Stimulated activated naive CD4-positive, alpha-beta T cell (primary cell): ENCODE measurements at places on chromosomes 3 and 15.
A peak's percentile ranks its signal among the peaks of the same experiment; 100 is the strongest.

- DNase-seq: no peak
Observed at GRCh38 chr15:98146031-98146820, 185.7 kb downstream of the ARRDC4 start.

DNA sequence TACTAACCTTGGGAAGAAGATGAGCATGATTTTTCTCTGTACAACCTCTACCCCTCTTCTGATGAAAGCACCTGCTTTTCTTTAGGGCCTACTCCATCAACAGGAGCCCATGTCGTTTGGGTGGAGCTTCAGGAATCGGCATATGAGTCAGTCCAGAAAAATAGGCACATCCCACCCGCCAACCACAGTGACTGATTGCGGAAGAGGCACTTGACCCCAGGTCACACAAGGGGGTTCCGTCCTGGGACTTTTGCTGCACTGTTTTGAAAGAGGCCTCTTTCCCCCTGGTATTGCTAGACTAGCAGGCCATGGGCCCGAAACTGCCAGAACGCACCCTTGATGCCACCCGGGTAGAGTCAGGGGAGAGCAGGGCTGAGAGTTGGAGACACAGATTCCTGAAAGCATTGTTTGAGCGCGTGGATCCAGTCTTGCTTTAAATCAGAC lies 19.3 kb upstream of the NRROS start:
- DNase-seq: no peak

DNA sequence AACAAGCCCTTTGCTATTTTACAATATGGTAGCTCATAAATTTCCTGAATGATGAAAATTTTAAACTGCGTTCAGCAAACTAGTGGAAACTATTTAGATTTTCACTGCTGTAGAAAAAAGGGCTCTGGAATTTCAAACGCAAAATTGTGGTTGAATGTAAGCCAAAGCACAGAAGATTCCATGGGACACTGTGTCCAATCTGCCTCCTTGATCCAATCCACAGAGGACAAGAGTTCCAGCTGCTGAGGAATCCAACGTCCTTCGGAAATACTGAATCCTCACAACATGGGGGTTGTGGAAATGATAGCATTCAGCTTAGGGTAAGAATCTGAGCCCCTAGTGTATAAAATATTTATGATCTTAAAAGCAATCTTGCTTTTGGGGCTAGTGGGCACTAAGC lies 161.0 kb downstream of the PLD1 start:
- DNase-seq: no peak

- DNase-seq: no peak
Observed at GRCh38 chr3:5644773-5645670, 457.5 kb downstream of the EDEM1 start.

GRCh38 chr3:122406198-122406597 lies 9.7 kb downstream of the WDR5B start:
- DNase-seq: no peak

GRCh38 chr3:48472673-48472922 lies 26.1 kb downstream of the ATRIP start:
- no peak for DNase-seq

- DNase-seq: no peak
Observed at GRCh38 chr3:124291008-124291407, 299.1 kb upstream of the ROPN1 start.

DNA sequence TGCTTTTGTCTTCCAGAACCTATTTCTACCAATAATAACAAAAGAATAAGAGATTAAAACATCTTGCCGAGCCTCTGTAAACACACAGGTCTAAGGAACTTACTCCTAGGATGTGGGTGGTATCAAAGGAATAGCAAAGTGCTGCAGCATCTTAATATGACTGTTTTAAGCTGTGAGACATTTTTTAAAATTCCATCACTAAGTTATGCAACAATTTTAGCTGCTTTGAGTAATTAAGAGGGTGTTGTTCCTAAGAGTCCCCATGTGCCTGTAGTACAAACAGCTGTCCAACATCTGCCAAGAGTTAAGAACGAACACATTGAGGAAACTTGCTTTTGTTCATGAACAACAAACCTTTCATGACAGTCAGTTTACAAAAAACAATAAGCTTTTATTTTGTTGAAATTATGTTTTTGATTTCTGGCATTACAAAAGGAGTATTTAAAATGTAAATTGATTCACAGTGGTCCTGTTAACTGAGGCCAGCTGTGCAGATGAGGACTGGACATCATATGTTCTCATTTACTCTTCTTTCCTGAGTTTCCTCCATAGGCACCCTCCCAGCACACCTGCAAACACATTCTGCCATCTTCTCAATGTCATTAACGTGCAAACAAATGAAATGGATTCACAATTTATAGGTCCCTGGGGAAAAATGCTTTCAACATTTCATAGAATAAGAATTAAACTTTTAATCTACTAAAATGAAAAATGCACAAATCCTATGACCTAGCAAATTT lies 337.3 kb upstream of the ARHGEF26 start:
- no peak for DNase-seq

GRCh38 chr3:17307482-17307881 lies 422.7 kb downstream of the PLCL2 start:
- no peak for DNase-seq

- no peak for DNase-seq
Observed at GRCh38 chr3:38165722-38166387, 518 bp downstream of the OXSR1 start.

GRCh38 chr3:177479630-177480029 lies 282.3 kb upstream of the TBL1XR1 start:
- no peak for DNase-seq

GRCh38 chr3:16864610-16865313 lies 20.0 kb upstream of the PLCL2 start:
- no peak for DNase-seq

- DNase-seq: no peak
Observed at GRCh38 chr3:169953462-169954141, 13.0 kb upstream of the SEC62 start.

GRCh38 chr3:150414258-150414657 lies 6.2 kb downstream of the TSC22D2 start:
- no peak for DNase-seq

DNA sequence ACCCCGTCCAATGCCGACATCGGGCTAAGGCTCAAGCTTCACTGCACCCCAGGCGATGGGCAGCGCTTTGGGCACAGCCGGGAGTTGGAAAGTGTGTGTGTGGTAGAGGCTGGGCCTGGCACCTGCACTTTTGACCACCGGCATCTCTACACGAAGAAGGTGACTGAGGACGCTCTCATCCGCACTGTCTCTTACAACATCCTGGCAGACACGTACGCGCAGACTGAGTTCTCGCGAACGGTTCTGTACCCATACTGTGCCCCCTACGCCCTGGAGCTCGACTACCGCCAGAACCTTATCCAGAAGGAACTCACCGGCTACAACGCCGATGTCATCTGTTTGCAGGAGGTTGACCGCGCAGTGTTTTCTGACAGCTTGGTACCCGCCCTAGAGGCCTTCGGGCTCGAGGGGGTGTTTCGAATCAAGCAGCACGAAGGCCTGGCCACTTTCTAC lies 1.0 kb downstream of the PDE12 start:
- DNase-seq: no peak

DNA sequence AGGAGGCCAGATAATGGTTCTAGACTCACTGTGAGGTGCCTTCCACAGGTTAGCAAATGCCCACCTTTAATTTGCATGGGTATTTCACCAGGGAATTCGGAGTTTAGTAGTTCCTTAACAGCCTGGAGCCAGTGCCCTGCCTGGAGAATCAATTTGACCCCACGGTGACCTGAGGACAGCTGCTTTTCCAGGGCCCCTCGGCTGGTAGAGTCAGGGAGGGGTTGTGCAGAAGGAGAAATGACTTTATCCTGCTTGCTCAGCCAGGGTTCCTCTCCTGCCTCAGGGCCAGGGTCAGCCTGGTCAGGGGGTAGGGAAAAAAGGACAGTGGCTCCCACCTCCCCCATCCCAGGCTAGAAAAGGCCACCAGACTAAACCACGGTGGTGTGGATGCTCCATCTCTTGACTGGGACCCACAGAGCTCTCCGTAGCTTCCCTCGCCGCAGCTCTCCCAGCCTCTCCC lies 12.0 kb downstream of the DLL4 start:
- peak; percentile 45 for DNase-seq

GRCh38 chr3:95971573-95971972 lies 842.8 kb upstream of the EPHA6 start:
- no peak for DNase-seq

DNA sequence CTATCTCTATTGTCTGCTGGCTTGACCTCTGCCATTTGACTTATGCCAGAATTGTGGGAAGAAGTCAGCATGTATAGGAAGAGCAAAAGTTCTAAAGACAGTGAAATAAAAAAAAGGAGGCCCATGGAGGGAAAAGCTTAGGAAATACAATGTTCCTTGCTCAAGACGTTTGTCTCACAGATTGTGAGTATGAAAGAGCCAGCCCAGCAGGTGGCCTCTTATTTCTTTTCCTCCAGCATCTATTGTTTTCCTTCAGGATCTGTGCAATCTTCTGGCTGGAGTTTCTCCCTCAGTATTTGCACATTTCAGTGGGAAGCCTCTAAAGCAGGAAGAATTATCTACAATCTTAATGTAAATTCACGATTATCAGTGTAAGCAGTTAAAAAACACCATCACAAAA lies 43.7 kb downstream of the ZDHHC3 start:
- DNase-seq: no peak

GRCh38 chr3:183946037-183946436 lies 61.4 kb upstream of the PARL start:
- no peak for DNase-seq

DNA sequence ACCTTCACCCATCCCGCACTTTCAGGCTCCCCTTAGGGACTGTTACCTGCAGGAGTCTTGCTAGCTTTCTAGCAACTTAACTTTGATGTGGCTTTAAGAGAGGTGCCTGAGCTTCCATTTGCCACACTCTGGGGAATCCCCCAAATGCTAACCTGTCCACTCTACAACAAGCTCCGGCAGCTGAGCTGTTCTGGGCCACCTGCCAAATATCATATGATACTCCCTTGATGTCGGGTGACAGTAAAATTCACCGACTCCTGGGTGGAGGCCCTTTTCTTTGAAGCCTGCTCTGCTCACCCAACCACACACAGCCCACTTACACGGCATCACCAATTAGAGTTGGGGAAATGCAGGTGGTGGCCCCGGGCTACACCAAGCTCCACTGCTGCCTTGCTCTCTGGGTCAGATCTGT lies 38.0 kb upstream of the XCR1 start:
- peak; percentile 83 for DNase-seq

- no peak for DNase-seq
Observed at GRCh38 chr3:38130631-38131065, 6.3 kb downstream of the ACAA1 start.

DNA sequence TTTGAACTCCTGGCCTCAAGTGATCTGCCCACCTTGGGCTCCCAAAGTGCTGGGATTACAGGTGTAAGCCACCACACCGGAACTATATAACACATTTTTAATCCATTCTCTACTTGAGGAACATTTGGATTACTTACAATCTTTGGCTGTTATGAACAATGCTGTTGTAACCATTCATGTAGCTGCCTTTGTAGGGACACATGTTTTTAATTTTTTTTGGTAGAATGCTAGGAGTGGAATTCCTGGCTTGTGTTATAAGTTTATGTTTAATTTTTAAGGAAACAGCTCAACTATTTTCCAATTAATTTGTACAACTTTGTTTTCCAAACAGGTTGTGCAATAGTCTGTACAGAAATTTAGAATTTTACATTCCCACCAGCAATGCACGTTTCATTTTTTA lies 51.7 kb downstream of the GPR149 start:
- DNase-seq: no peak

GRCh38 chr3:152258448-152259393 lies 10.0 kb upstream of the MBNL1 start:
- DNase-seq: peak; percentile 14

- peak; percentile 78 for DNase-seq
Observed at GRCh38 chr15:88897456-88898194, 2.3 kb upstream of the HAPLN3 start.

DNA sequence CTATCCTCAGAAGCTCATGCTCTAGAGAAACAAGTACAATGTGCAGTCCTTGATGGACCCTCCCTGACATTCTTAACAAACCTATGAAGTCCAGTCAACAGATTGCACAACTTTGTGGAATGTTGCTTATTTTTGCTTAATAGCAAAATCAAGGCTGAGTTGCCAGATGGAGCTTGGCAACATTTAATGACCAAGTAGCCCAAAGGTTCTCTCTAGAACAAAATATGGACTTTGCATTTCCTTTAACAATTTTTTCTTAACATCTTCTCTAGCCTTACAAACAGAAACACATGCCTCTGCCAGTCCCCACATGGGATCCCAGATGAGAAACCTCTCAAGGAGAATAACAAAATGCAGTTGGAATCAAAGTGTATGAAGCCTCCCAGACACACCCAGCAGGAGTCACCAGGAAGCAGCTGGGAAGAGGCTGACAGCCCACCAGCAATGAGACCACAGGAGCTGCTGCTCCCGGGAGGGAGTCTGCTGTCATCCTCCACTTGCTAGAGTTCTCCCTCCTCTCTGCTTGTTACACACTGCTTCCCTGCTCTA lies 422.5 kb upstream of the CDIN1 start:
- no peak for DNase-seq

GRCh38 chr3:16372362-16373292 lies 107.6 kb downstream of the OXNAD1 start:
- no peak for DNase-seq

DNA sequence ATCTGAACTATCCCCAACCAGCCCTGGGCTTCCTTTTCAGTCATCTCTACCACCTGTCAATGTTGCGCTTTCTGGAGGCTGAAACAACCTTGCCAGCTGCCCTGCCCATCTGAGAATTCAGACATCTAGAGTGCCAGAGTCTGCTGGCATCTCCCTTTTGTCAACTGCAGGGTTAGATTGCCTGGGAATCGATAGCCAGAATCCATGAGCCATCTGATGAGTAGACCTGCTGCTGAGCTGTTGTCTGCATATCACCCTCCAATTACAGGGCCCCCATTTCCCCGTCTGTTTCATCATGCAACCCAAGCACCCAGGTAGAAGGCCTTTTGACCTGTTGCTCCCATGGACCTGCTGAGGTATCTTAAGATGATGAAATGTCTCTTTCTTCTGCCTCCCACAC lies 280.1 kb downstream of the EPHB1 start:
- no peak for DNase-seq

DNA sequence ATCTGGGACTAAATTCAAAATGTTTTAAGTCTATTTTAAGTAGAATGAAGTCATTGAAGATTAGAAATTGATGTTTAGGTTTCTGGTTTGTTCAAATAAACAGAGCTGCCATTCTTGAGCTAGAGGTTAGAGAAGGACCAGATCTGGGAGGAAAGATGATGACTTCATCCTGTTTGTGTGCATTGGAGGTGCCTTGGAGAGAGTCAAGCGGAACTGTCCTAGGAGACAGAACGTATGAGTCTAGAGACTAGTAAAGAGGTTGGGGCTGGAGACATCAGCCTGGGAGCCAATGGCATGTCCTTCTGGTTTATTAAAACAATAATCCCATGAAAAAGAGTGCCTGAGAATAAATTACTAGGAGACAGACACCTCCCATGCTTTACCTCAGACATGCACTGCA lies 303.4 kb downstream of the KBTBD8 start:
- DNase-seq: no peak
